ENCODE measurements at places on chromosomes 2 and 18. TPM values are rescaled to one million over a fixed set of nuclear protein-coding genes. Genes with fewer than 3 reads are reported as not detected.

GRCh38 chr2:217271813-217272212 is 411.9 kb upstream of the TNP1 start:
- H3K27ac ChIP-seq, result no peak overlapping the region
- no peaks in the 10 kb centered on the region for H3K36me3 ChIP-seq
- no peak overlapping the region for H3K4me3 ChIP-seq
- H3K4me1 ChIP-seq, result peaks cover 9% of the 10 kb centered on the region
- no peak for DNase-seq
- H3K27me3 ChIP-seq, result no peaks in the 10 kb centered on the region

GRCh38 chr2:70891572-70892357 is 43.9 kb upstream of the ATP6V1B1 start:
- H3K27ac ChIP-seq, result no peak overlapping the region
- H3K36me3 ChIP-seq, result no peaks in the 10 kb centered on the region
- H3K27me3 ChIP-seq, result peaks cover 67% of the 10 kb centered on the region
- H3K4me1 ChIP-seq, result peaks cover 24% of the 10 kb centered on the region

GRCh38 chr2:231613331-231613662 is 20.6 kb downstream of the TEX44 start:
- no peaks in the 10 kb centered on the region for H3K27me3 ChIP-seq
- peak; percentile 46 for DNase-seq
- peaks cover 37% of the 10 kb centered on the region for H3K4me1 ChIP-seq
- no peaks in the 10 kb centered on the region for H3K36me3 ChIP-seq

GRCh38 chr2:144471305-144472045 is 48.4 kb downstream of the ZEB2 start:
- DNase-seq, result no peak
- H3K4me3 ChIP-seq, result no peak overlapping the region
- peaks cover 8% of the 10 kb centered on the region for H3K4me1 ChIP-seq
- peaks cover 4% of the 10 kb centered on the region for H3K36me3 ChIP-seq
- no peak overlapping the region for H3K27ac ChIP-seq

DNA sequence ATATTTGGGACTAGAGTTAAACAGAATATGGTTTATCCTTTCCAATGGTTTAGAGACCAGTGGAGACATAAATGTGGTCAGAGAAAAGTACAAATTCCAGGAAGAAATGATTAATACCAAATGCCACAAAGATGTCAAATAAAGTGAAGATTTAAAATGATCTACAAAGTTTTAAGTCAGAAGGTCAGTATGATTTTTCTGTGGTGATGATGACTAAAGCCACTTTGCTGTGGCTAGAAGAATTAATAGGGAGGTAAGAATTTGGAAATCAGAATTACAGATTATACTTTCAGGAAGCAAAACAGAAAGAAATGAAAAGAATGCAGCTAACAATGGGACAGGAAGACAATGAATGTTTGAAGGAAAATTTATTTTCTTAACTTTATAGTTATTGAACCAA is 91.5 kb upstream of the CDH7 start:
- DNase-seq, result no peak
- no peaks in the 10 kb centered on the region for H3K4me1 ChIP-seq

DNA sequence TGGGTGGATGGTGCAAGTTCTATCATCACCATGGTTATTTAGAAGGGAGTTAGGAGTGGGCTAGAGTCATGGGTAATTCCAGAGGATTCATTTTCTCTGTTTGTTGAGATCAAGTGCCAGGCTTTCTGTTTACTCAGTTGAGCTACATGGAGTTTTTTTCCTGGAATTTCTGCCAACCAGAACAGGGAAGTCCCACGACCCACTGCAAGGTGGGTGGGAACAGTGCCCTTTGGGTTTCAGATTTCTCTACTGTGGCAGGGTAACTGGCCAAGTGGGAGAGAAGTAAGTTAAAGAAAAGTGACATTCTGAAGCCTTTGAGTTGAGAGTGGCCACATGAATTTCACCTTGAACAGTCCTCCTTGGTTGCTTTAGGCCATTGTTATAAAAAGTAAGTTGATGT is 138.9 kb downstream of the SLC39A10 start:
- H3K27me3 ChIP-seq, result no peaks in the 10 kb centered on the region
- no peak overlapping the region for H3K27ac ChIP-seq
- no peak for DNase-seq
- H3K4me3 ChIP-seq, result no peak overlapping the region

DNA sequence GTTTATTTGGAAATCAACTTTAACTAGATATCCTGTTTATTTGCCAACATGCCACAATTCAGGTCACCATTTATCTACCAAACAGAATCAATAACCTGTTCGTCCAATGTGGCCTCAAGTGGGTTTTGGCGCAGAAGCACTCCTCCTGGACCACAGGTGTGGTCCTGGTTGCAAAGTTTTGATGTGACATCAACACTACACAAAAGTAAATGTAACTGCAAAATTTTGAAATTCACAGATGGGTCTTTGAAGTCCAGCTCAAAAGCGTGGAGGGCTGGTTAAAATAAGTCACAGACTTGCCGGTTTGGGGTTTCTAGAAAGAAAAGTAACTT is 474 bp upstream of the GCA start:
- H3K4me3 ChIP-seq, result peak overlapping the region; percentile 73
- H3K4me1 ChIP-seq, result peaks cover 6% of the 10 kb centered on the region
- H3K27ac ChIP-seq, result no peak overlapping the region
- DNase-seq, result no peak
- no peaks in the 10 kb centered on the region for H3K36me3 ChIP-seq

Gene IL1A
- not detected for total RNA-seq

DNA sequence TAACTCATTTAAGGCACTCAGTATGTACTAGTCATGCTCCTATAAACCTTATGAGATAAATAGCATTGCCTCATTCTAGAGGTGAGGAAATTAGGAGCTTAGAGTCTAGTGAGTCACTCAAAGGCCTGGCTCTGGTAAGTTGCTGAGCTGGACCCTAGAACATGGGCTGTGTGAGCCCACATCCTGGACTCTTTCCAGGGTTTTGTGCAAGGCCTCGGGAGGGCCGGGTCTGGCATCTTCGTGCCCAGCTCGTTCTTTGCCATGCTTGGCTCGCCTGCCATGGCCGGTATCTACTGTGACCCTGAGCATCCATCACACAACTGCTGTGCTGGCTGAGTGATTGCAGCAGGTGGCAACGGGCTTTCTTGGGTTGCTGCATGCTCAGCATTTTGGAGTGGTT is 168.0 kb downstream of the LPIN1 start:
- H3K27ac ChIP-seq, result no peak overlapping the region
- no peak overlapping the region for H3K4me3 ChIP-seq
- no peaks in the 10 kb centered on the region for H3K36me3 ChIP-seq
- H3K4me1 ChIP-seq, result no peaks in the 10 kb centered on the region
- DNase-seq, result no peak

DNA sequence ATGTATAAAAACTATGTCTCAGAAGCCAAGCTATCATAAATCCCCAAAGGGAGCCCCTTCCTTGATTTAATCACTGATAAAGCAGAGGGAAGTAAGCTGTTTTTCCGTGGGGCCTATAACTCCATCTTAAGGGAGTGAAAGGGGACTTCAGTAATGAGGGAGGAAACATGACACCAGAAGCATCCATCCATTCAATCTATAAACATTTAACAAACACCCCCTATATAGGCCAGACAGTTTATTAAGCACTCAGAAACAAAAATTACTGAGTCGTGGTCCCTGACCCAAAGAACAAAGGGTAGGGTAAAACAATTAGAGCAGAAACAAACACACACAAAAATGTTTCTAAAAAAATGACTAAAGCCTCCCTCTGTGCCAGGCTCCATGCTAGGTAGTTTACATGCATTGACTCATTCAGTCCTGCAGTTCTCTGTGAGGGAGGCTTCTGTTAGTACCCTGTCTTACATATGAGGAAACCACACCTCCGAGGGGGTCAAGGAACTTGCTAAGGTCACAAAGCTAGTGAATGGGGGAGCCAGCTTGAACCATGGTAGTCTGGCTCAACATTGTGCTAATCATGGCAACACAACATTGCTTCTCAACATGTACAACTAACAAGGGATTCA is 472.1 kb downstream of the CDH2 start:
- H3K4me1 ChIP-seq, result no peaks in the 10 kb centered on the region
- DNase-seq, result no peak

DNA sequence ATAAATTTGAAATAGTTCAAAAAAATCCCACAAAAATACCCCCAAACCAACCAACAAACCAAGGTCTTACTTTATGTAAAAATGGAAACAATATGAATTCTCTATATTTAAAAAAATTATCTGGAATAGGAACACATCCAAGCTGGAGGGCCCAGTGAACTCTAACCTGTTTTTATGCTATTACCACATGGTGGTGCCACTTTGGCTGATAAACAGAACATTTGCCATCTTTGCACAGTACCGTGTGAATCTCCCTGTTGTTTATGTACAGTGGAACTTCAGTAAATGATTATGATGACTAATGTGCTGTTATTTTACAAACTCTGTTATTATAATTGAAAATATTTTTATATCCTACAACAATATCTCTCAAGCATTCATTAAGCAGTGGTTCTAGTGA is 145.3 kb upstream of the SMAD7 start:
- H3K4me1 ChIP-seq, result no peaks in the 10 kb centered on the region
- no peak overlapping the region for H3K4me3 ChIP-seq
- no peaks in the 10 kb centered on the region for H3K27me3 ChIP-seq
- H3K27ac ChIP-seq, result no peak overlapping the region

- DNase-seq, result no peak
- peaks cover 7% of the 10 kb centered on the region for H3K36me3 ChIP-seq
Observed at GRCh38 chr2:39107724-39108273, 13.1 kb downstream of the SOS1 start.

DNA sequence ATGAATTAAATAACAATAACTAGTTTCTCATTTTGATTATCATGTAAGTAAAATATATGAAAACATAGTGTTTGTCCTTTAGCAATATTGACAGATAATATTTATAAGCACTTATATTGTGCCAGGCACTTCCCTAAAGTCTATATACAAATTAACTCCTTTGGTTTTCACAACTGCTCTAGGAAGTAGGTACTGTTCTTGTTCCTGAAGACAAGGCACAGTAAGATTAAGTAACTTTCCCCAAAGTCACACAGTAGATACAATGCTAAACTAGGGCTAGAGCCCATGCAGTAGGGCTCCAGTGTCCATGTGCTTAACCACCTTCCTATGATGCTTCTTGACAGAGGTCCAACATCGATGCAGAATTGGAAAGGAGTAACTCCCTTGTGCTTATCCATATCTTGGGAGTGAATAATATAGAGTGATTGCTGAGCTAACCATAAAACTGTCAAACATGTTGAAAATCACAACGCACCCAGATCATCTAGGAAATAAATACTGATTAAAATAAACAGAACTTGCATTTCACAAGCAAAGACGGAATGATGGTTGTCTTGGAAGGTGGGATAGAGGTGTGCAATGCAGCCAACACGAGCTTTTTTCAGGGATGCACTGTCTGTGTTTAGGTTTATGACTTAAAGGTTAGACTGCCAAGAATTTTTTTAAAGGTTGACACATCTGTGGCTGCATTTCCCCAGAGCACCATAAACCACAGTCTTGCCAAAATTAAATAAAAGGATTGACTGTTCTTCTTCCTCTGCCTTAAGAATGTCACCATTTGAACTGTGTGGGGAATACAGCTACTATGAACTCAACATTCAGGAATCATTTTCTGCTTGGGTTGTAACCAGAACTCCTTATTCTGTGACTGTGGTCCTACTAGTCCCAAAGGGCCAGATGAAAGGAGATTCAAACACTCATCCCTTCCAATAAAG is 80.8 kb downstream of the ANKRD44 start:
- H3K27ac ChIP-seq, result no peak overlapping the region
- no peaks in the 10 kb centered on the region for H3K27me3 ChIP-seq
- peaks cover 6% of the 10 kb centered on the region for H3K4me1 ChIP-seq
- no peak overlapping the region for H3K4me3 ChIP-seq

GRCh38 chr2:176830362-176830761 is 382.2 kb upstream of the HNRNPA3 start:
- peaks cover 5% of the 10 kb centered on the region for H3K27me3 ChIP-seq
- DNase-seq, result no peak
- no peaks in the 10 kb centered on the region for H3K4me1 ChIP-seq
- H3K4me3 ChIP-seq, result no peak overlapping the region

Gene GCA
- 5.9 TPM for total RNA-seq

Gene CENPA
- total RNA-seq, result 4.9 TPM

- no peaks in the 10 kb centered on the region for H3K36me3 ChIP-seq
- peak; percentile 23 for DNase-seq
- H3K27ac ChIP-seq, result no peak overlapping the region
- H3K27me3 ChIP-seq, result peaks cover 42% of the 10 kb centered on the region
- H3K4me3 ChIP-seq, result peak overlapping the region; percentile 92
Observed at GRCh38 chr18:32469190-32469651, 1.5 kb downstream of the GAREM1 start.

Gene AQP12A
- total RNA-seq, result not detected

- H3K4me1 ChIP-seq, result peaks cover 20% of the 10 kb centered on the region
- H3K4me3 ChIP-seq, result no peak overlapping the region
- no peaks in the 10 kb centered on the region for H3K27me3 ChIP-seq
- no peak overlapping the region for H3K27ac ChIP-seq
- no peaks in the 10 kb centered on the region for H3K36me3 ChIP-seq
- DNase-seq, result no peak
Observed at GRCh38 chr2:20521682-20522189, 74.9 kb downstream of the RHOB start.

Gene TRIM43B
- not detected for total RNA-seq

DNA sequence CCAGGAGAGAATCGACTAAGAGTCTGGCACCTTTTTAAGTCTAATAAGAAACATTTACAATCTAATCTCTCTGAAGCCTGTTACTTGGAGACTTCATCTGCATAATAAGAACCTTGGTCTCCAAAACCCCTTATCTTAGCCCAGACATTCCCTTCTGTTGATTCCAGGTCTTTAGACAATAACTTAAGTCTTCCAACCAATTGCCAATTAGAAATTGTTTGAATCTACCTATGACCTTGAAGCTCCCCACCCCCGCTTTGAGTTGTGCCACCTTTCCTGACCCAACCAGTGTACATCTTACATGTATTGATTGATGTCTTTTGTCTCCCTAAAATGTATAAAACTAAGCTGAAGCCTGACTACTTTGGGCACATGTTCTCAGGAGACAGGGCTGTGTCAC is 49.5 kb upstream of the DTNA start:
- no peaks in the 10 kb centered on the region for H3K36me3 ChIP-seq
- peak overlapping the region; percentile 92 for H3K27ac ChIP-seq
- H3K27me3 ChIP-seq, result no peaks in the 10 kb centered on the region

GRCh38 chr2:30235008-30235655 is 3.8 kb downstream of the LBH start:
- no peak for DNase-seq
- H3K27me3 ChIP-seq, result no peaks in the 10 kb centered on the region
- H3K36me3 ChIP-seq, result peaks cover 17% of the 10 kb centered on the region
- peaks cover 13% of the 10 kb centered on the region for H3K4me1 ChIP-seq
- no peak overlapping the region for H3K4me3 ChIP-seq
- H3K27ac ChIP-seq, result peak overlapping the region; percentile 97
